ENCODE measurements at places on chromosomes 1 and 21.

DNA sequence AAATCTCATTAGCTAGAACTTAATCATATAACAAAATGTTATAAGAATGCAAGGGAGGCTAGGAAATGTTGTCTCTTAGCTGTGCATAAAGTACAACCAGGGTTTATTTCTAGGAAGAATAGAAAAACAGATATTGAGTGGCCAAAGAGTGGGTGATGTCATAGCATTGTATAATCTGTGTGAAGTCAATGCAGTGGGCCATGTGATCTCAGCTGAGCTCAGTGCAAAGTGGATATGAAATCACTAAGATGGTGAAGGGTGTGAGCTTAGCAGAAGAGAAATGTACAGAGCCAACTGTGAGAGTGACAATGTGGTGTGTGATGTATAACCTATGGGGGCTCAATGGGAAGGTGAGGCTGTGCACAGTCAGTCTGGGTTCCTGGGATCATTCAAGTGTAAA, 29.7 kb upstream of the DUSP23 start:
- DNase-seq = no peak

DNA sequence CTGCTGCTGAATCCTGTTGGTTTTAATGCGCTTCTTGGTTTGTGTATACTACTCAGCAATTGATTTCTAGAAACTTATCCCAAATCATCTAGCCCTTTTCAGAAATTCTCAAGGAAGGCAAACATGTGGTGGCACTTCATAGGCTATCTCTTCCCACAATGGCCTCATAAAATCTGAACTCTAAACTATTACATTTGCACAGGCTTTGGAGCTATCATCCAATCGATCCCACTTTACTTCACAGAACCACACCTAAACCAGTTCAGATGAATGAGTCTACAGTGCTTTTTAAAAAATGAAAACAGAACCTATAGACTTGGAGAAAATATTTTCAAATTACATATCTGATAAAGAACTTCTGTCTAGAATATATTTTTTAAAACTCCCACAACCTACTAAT, 6.9 kb downstream of the STYXL2 start:
- no peak for DNase-seq

DNA sequence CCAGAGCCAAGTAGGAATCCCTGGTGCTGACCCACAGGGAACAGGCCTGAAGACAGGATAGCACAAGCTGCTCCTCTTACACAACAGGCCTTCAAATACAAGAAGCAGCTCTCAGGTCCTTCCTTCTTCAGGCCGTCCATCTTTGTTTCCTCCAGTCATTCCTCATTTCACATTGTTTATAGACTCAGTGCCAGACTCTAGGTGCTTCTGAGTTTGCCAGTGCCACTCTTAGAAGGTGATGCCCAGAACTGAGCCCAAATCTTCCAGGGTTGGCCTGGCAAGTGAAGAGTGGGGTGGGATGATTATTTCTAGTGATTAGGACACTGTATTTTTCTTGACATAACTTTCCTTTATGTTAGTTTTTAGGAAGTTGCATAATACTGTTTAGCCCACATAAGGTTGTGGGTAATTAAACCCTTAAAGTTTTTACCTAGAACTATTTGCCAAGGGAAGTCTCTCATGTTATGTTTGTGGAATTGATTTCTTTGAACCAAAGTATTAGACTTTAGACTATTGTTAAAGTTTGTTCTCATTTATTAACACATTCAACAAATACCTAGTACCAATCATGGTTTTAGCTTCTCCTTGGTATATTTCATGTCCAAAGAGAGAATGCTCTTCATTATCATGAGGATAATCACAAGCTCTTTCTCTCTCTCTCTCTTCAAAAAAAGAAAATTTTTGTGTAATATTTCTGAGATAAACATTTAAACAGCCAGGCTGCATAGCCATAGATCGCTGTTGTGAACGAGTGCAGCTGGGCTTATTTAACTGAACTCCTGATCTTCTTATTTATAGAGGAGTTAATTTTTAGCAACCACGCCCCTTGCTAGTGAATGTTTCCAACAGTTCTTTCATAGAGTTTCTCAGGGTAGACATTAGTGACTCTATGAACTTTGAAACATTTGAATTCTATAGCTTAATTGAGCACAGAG, 47.7 kb downstream of the PGM1 start:
- no peak for DNase-seq

- DNase-seq = no peak
Observed at GRCh38 chr1:25081496-25081895, 150.8 kb downstream of the SYF2 start.

DNA sequence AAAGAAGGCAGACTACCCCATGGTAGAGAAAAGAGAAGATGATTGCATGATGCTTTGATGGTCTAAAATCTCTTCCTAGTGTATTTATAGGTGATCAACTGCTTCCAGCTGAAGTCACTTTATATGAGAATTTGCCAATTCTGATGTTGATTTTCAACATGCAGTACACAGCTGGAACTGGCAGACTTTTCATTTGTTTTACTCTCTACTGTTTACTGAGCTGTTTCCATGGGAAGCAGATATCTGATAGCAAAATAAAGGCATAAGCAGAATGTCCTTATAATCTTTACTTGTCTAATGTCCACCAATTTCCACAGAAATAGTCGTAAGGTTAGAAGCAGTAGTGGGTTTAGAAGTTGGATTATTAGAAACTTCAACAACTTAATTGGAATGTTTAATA, 74.9 kb downstream of the SYDE2 start:
- DNase-seq = no peak

DNA sequence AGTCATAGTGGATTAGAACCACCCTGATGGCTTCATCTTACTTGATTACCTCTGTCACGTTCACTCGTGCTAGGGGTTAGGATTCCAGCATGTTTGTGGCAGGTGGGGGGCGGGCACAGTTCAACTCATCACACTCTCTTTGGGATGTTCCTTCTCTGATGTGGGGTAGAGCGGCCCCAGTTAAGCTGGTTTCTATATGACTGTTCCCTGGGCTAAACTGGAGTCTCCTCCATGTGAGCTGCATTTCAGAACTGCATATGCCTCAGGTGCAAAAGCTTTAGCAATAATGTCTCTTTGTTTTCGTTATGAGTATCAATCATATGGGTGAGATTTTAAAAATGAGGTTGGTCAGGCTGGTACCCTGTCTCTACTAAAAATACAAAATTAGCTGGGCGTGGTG, 393.2 kb downstream of the RPS6KC1 start:
- DNase-seq = no peak

DNA sequence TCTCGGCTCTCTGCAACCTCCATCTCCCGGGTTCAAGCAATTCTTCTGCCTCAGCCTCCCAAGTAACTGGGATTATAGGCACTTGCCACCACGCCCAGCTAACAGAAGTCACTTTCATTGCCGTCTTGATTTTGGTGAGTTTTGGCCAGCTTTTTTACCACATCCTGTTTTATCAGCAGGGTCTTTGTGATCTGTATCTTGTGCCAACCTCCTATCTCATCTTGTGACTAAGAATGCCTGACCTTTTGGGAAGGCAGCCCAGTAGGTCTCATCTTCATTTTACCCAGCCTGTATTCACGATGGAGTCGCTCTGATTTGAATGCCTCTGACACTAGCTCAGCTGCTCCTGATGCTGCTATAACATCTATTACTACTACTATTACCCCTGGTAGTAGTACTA, 46.8 kb upstream of the BARHL2 start:
- DNase-seq = no peak

- DNase-seq = no peak
Observed at GRCh38 chr21:29634418-29634817, 305.4 kb downstream of the GRIK1 start.

GRCh38 chr1:33762962-33763361, 100.9 kb upstream of the HMGB4 start:
- DNase-seq = no peak

DNA sequence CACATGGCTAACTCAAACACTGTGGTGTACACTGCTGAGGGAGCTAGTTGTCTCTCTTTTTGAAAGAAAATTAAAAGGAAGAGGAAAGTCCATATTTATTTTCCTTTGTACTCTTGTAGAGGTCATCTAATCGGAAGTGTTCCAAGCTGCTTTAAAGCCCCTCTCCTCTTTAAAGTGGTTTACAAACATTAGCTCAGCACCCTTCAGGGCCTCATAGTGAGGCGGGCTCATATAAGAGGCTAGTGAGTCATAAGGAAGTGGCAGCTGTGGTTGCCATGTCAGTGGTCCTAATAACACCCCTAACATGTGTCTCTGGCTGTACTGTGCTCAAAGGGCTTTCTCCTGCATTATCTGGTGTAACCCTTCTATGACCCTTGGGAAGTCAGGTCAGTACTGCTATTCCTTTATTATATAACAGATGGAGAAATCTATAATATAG, 104.4 kb upstream of the SERBP1 start:
- DNase-seq = no peak

All from activated CD4-positive, CD25-positive, alpha-beta regulatory T cell (primary cell).